ENCODE measurements at places on chromosomes 13 and 19.

DNA sequence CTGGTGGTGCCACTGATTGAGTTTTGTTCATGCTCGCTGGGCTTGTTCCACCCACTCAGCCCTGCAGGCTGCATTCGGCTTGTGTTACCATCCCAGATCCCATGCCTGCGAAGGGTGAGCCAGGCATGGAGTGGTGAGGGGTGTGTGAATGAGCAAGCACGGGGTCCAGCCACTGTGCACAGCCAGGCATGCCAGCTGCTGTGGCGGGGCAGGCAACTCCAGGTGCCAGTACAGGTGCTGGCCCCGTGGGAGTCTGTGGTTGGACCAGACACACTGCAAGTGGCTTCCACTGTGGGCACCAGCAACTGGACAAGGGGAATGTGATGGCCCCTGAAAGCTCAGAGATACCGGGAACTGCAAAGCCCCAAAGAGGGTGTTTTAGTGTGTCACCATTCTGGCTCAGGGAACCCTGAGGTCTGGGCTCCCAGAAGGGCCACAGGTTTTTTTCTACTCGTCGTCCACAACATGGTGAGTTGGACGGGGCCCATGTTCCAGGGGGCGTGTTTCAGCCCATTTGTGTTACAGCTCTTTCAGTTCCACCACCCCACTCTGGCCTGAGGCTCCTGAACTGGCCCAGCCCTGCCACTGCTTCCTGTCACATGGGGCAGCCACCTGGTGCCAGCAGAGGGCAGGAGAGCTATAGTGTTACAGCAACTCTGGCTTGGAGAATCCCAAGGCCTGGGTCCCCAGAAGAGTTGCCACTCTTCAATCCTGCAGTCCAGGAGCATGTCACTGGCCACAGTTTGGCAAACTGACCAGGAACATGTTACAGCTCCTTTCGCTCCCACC, 217.0 kb upstream of the OBI1 start:
- no peak for DNase-seq

DNA sequence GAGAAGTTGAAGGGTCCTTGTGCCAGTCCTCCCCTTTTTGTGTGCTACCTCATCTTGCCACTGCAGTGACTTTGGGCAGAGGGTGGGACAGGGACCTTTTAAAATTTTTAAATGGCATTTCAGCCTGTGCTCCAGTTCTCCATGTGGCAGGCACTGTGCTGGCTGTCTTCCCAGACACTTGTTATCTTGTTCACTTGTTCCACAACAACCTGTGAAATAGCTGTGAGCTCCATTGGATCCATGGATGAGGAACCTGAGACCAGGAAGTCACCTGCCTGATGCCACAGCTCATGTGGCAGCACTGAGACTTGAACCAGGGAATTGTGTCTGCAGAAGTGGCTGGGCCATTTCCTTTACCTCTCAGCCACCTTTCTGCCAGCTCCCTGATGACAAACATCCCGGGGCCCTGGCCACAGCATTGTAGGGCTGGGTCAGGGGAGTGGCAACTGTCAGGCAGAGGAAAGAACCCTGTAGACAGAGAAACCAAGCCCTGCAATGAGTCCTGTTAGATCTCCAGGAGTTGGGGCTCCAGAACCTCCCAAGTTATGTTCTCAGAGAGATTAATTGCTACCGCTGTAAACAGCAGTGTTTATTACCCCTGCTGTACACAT, 6.4 kb downstream of the EGLN2 start:
- no peak for DNase-seq

DNA sequence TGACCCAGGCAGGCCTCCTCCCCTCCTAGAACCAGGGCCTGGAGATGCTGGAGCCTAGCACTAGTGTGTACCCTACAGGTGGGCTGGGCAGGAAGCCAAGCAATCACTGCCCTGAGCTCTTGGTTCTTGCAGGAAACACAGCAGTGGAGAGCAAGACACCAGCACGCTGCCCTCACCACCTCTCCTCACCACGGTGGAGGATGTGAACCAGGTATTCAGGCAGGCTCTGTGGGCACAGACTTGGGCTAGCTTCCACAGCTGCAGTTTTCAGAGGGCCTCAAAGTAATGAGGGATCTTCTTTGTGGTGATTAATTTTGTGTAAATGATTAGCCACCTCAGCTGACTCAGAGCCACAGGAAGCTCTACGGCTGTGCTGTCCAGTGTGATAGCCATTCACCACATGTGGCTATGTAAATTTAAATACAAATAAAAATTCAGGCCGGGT, 13.6 kb upstream of the GPI start:
- no peak for DNase-seq

GRCh38 chr19:30047432-30047831, 105.4 kb downstream of the URI1 start:
- DNase-seq = no peak

DNA sequence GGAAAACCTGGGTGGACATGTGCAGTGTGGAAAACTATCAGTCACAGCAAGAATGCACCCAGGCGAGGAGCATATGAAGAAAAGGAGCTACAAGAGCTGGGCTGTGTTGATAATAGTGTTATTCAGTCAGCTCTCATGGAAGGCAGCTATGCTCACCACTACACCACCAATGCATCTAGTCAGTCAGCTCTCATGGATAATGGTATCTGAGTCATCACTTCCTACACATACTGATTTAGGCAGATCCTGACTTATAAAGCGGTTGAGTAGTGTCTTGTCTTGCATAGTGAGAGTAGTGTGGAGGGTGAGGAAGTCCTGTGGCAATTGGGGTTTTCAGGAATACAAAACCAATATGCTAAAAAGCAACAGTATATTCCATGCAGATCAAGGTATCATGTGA, 9.1 kb upstream of the ZNF160 start:
- no peak for DNase-seq
